Uterus (tissue), 4 donors: ENCODE measurements at places on chromosomes 5 and 9. TPM values are rescaled to one million over a fixed set of nuclear protein-coding genes. Genes with fewer than 3 reads are reported as not detected.

Gene IGIP
- 33.5 TPM for total RNA-seq

Gene SLC34A1
- not detected for total RNA-seq

Gene PTGS1
- 2.1 TPM for total RNA-seq

Gene DND1
- total RNA-seq = 2.6 TPM

Gene NPDC1
- 45.3 TPM for total RNA-seq

Gene SNCAIP
- 15.3 TPM for total RNA-seq

Gene STPG3
- not detected for total RNA-seq

Gene HSD17B4
- 93.8 TPM for total RNA-seq

Gene MATR3
- 549 TPM for total RNA-seq

Gene APBA1
- total RNA-seq = 6.5 TPM

Gene TICAM2
- total RNA-seq = not detected

Gene CRHBP
- total RNA-seq = 8.1 TPM

Gene S100Z
- total RNA-seq = not detected

Gene SHC3
- 0.51 TPM for total RNA-seq

Gene BSPRY
- not detected for total RNA-seq

Gene PCDHA4
- total RNA-seq = 0.29 TPM

Gene BTNL8
- total RNA-seq = 2.9 TPM

Gene RANBP17
- 72.8 TPM for total RNA-seq

Gene DELE1
- total RNA-seq = 102 TPM

Gene CAMK4
- total RNA-seq = 33.9 TPM

Gene PCDHGB5
- total RNA-seq = 33.6 TPM

Gene PCDHA10
- under 0.01 TPM for total RNA-seq

Gene OR1Q1
- total RNA-seq = not detected

Gene PCA3
- not detected for total RNA-seq

Gene ZFAND5
- total RNA-seq = 189 TPM

Gene PDCD1LG2
- 2.4 TPM for total RNA-seq

Gene PCDHGA10
- total RNA-seq = 2.4 TPM

Gene ADRA1B
- total RNA-seq = 1.2 TPM

Gene RAB3C
- total RNA-seq = 0.83 TPM

Gene TAF11L10
- not detected for total RNA-seq

Gene HRCT1
- total RNA-seq = 10.1 TPM

Gene TBC1D2
- 9.1 TPM for total RNA-seq

Gene GABRA6
- total RNA-seq = not detected

Gene MED27
- 4.6 TPM for total RNA-seq

Gene SPATA31D3
- total RNA-seq = not detected

Gene SHOC1
- 1.0 TPM for total RNA-seq

Gene GPR150
- not detected for total RNA-seq
